A673 (cell line): ENCODE measurements at places on chromosomes 12 and 14.

- peak; percentile 45 for DNase-seq
Measured at GRCh38 chr12:107319533-107320032, 226.2 kb upstream of the CRY1 start.

- peak; percentile 57 for DNase-seq
Measured at GRCh38 chr12:85441741-85442140, 161.7 kb downstream of the ALX1 start.

GRCh38 chr12:4356041-4356327 lies 23.5 kb downstream of the FGF23 start:
- peak; percentile 62 for DNase-seq

DNA sequence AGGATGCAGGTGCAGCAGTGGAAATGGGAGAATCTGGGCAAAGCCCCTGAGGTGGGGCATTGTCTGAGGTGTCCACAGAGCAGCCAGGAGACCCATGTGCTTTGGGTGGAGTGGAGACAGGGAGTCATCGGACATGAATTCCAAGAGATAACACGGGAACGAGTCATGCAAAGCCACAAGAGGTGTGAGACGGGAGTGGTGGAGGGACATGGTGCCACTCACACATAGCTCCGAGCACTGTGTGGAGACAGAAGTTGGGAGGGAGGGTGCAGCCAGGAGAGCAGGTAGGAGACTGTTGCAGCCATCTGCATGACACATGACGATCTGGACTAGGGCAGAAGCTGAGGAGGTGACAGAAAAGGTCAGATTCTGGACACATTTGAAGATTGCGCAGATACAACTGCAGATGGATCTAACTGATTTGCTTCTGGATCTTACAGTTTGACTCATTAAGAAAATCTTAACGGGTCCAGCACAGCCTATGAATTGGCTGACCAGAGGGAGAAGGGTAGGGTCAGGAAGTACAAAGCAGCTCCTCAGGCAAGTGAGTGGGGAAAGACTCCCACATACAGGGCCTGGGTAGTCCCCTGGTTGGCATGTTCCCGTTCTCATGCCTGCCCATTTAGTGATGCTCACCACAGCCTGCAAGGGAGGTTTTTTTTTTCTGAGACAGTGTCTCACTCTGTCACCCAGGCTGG lies 379.8 kb downstream of the FUT8 start:
- no peak for DNase-seq

DNA sequence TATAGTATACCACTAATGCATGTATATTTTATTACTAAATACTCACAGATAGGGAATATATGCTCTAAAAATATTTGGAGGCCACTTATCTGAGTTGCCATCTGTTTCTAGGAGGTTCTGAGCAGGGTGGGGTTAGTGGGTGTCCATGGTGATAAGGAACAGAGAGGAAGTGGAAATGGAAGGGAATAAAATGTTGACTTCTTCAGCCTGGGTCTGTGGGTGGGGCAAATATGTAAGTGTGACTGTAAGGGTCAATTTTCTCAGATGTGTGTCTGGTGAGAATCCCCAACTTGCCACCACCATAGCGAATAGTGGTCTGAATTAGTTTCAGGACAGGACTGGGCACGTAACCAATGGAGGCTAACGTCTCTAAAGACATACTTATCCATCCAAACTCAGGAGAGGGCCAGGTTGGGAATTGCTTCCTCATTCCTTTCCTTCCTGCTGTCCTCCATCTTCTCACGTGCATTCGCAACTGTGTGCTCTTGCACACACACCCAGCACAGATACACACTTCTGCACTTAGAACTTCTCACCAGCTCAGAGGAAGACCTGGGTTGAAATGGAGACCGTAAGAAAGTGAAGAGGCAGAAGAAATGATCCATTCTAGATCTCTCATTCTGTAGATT lies 54.2 kb upstream of the GZMB start:
- no peak for DNase-seq

DNA sequence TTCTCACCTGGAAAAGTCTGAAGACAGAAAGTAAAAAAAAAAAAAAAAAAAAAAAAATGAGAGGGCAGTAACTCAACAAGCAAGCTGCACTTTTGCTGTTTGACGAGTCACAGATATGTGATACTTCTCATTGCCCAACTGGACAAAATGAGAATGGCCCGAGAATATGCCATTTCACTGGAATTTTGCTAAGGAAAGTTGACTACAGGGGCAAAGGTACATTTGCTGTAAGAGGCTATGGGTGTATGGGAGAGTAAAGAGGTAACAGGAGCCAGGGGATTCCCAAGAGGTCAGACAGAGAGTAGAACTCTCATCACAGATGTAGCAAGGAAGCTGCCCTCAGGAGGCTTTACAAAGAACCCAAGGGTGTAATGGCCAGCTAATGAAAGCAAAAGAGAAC lies 22.9 kb downstream of the KIF21A start:
- DNase-seq, result no peak

- DNase-seq, result no peak
Measured at GRCh38 chr14:23023795-23024152, 10.9 kb downstream of the PSMB5 start.

GRCh38 chr14:65502676-65503124 lies 90.2 kb downstream of the FUT8 start:
- no peak for DNase-seq

- no peak for DNase-seq
Measured at GRCh38 chr12:74889563-74890236, 319.9 kb downstream of the KCNC2 start.

DNA sequence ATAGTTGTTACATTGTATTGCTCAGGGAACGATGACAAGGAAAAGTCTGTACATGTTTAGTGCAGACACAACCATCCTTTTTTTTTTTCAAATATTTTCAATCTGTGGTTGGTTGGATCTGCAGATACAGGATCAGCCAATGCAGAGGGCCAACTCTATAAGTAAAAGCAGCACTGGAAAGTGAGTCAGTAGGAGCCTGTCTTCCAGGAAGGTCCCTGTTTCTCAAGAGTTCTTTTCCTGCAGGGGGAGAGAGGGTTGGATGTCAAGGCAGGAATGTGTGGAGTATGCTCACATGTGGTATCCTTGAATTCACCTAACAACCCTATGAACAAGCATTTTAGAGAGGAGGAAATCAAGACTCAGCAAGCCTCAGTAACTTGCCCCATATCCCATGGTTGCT lies 409.1 kb downstream of the NPAS3 start:
- no peak for DNase-seq

GRCh38 chr14:91927191-91927590 lies 20.3 kb downstream of the FBLN5 start:
- DNase-seq, result no peak

DNA sequence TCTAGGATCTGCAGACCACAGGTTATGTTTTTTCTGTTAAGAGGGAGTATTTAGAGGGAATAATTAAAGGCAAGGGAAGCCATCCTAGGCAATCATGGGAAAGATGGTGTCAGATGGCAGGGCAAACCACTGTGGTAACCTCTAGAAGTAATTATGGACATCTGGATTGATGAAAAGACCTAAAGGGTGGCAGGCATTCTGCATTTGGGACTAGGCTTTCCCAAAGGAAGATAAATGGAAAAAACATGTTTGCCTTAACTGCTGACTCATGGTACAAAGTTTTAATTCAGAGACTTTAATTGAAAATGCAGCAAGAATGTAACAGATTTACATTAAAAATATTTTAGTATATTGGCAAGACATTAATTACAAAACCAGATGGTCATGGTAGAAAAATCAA lies 88.1 kb downstream of the TMEM30B start:
- no peak for DNase-seq

DNA sequence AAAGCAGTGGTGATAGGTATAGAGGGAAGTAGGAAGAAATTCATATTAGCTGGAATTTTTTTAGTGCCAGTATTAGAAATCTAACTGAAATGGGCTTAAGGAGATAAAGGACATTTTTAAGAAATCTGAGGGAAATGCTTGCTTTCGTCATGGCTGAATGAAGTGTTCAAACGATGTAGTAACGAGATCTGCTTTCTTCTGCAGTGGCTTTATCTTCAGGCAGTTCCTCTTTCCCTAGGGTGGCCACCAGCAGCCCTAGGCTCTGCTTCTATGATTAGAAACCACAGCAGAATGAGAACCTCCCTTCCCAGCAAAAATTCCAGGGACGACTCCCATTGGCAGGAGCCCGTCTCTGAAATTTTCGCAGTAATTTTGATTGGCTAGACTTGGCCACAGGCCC lies 163.9 kb upstream of the FRMD6 start:
- no peak for DNase-seq

GRCh38 chr14:29043737-29044136 lies 277.1 kb downstream of the FOXG1 start:
- DNase-seq, result no peak

GRCh38 chr14:44960646-44961045 lies 1.1 kb downstream of the KLHL28 start:
- DNase-seq, result no peak

DNA sequence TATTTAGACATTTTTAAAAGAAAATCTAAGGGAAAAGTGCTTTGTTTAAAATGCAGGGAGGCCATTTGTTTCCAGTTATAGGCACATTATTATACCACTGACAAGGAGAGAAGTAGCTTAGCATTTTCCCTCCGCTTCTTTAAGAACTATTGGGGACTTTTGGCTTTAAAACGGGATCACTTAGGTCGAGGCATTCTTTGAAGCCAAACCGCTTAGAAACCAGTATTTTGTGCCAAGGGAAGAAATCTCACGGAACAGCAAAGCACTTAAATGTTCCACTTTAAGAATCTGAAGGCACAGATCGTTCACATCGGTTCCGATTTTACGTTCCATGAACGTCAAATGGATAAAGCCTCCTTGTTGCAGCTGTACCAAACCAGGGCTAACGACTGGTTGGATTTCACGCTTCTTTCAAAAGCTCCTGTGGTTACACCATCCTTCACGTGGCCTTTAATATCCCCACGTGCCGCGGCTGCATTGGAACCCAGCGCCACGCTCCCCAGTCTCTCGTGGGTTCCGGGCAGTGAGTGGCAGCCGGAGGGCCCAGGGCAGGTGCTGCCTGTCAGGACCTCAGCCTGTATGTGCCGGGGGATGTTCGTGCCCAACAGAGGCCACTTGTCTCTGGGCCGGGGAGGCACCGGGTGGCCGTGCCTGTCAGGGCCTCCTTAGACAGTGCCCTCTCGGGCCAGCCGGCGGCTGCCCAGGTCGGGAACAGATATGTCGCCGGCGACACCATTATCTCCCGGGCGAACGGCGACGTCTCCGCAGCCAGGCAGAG lies 195.4 kb downstream of the KIF26A start:
- no peak for DNase-seq

DNA sequence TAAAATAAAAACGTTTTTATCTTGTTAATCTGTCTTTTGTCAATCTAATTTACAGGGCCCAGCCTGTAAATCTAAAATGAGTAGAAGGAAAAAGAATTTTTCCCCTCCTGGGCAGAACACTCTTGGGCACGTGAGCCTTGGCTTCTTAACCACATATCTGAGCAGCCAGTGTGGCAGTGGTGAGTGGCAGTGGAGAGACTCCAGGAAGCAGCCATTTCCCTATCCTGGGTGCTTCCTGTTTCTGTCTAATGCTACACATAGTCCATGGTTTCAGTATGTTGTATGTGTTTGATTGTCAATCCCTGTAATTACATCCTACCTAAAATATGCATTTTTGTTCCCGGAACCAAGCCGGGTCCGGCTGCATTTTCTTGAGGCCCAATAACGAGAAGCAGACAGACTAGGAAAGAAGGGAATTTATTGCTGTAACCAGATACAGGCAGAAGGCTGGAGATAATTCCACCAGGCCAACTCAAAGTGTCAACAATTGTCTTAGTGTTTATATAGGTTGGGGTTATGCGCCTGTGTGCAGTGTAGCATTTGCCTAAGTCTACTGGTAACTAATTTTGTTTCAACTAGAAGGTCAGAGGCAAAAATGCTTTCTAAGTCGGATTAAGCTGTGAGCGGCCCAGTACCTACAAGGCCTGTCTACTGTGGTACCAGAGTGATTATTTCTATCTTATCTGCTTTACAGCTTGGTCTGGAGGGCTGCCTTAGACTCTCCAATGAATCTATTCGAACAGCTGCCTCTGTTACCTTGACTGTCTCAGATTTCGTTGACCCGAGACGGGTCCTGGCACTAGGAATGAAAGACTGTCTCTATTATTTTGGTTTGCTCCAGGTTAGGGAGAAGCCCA lies 82.4 kb upstream of the RESF1 start:
- peak; percentile 21 for DNase-seq

GRCh38 chr12:120161852-120162251 lies 32.7 kb downstream of the GCN1 start:
- DNase-seq, result no peak

DNA sequence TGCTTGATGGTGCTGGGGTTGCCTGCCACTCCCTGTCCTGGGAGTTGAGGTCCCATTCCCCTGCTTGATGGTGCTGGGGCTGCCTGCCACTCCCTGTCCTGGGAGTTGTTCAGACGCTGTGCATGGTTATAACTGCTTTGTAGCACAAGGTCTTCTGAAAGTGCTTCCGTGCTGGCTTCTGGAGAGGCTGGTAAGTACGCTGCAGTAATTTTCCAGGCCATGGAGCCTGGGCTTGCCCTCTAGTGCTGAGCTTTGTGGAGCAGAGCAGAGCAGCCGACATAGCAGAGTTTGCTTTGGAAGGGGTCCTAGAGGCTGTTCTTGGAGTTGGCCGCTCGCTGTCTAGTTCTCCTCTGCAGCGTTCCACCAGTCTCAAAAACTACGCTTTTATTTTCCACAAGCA lies 6.3 kb downstream of the B4GALNT3 start:
- no peak for DNase-seq

GRCh38 chr12:15020156-15020555 lies 47.3 kb downstream of the PDE6H start:
- no peak for DNase-seq

GRCh38 chr14:91288876-91289275 lies 44.4 kb upstream of the GPR68 start:
- DNase-seq, result no peak

DNA sequence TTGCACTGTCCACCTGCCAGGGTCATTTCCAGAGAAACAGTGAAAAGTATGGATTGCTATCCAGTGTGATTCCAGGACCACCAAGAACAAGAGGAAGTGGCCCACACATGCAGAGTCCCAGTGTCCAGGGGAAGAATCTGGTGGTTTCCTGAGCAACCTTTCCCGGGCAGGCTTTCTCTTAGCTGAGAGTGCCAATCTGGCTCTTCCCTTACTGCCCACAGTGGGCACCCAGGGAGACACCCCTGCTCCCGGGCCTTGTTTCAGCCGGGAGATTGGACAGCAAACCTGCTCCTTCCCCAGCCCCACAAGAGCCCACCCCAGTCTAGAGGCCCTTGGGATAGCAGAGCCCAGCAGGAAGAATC lies 62.1 kb downstream of the VWF start:
- no peak for DNase-seq

DNA sequence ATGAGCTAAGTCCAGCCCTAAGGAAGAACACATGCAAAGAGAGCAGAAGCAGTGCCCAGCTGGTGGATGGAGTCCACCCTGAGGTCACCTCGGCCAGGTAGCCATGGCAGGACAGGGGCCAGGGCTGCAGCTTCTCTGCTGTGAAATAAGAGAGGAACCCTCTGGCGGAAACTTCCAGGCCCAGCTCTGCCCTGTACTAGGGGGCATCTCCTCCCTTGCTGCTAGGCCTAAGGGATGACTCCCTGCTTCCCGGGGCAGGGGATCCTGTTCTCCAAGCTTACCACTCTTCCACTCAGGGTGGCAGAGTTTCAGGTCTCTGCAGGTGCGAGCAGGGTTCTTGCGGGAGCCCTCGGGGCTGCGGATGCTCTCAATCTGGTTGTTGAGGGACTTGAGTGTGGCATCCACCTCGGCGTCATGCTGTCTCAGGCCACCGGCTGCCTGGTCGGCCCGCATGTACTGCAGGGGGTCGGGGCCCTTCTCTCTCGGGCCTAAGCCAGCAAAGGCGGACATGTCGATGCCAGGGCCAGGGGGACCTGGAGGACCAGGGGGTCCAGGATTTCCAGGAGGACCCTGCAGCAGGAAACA lies 11.7 kb downstream of the TMEM106C start:
- no peak for DNase-seq

- DNase-seq, result no peak
Measured at GRCh38 chr14:32374155-32374554, 45.1 kb downstream of the AKAP6 start.
